ENCODE measurements at places on chromosomes 6 and 20. TPM values are rescaled to one million over a fixed set of nuclear protein-coding genes. Genes with fewer than 3 reads are reported as not detected.
A peak's percentile ranks its signal among the peaks of the same experiment; 100 is the strongest.

- H3K36me3 ChIP-seq: no peaks in the 10 kb centered on the region
- peaks cover 10% of the 10 kb centered on the region for H3K4me1 ChIP-seq
- H3K27ac ChIP-seq: no peak overlapping the region
- H3K27me3 ChIP-seq: no peaks in the 10 kb centered on the region
Observed at GRCh38 chr6:111842271-111842822, 30.9 kb downstream of the FYN start.

GRCh38 chr6:170438861-170439260, 114.2 kb downstream of the PSMB1 start:
- no peaks in the 10 kb centered on the region for H3K27me3 ChIP-seq
- no peak overlapping the region for H3K27ac ChIP-seq
- peaks cover 6% of the 10 kb centered on the region for H3K4me1 ChIP-seq
- DNase-seq: no peak
- H3K4me3 ChIP-seq: no peak overlapping the region
- H3K36me3 ChIP-seq: no peaks in the 10 kb centered on the region

Gene C6orf47
- 28.5 TPM for total RNA-seq

GRCh38 chr6:113292646-113293422, 564.3 kb upstream of the MARCKS start:
- no peak for DNase-seq
- no peak overlapping the region for H3K4me3 ChIP-seq
- no peak overlapping the region for H3K27ac ChIP-seq
- H3K36me3 ChIP-seq: no peaks in the 10 kb centered on the region
- no peaks in the 10 kb centered on the region for H3K27me3 ChIP-seq

DNA sequence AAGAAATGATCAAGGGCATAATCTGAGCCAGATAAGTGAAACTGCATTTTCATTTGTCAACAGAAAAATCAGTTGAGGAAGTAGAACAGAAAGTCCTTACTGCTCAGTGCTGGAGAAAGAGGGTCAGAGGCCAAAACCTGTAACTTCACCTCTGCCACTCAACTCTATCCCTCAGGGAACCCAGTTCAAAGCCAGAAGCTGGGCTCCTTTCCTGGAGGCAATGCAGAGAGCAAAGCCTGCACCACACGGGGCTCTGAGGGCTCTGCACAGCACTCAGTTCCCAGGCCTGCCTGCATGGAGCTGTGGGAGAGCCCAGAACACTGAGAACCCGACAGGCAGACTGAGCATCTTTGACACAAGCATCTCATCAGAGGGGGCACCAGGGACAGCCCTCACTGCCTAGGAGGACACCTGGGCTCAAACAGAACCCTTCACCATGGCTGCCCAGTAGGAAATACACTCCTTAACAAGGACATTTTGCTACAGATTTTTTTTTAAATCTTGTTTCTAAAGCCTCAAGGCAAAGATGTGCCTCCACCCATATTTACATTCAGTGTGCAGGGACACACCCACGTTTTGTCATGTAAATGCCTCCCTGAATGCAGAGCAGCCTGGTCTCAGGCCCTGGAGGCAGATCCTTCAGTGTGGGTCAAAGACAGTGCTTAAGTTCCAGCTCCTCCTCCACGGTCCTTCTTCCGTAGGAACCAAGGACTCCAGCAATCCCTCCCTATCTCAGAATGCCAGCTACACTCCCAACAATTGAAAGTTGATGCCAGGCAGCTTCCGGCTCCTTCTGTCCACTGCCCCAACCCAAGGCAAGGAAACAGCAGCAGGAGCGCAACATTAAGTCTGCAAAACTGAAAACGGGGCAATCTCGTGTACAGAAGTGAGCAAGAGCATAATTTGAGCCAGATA, 6.6 kb downstream of the RNASET2 start:
- no peak for DNase-seq
- H3K4me3 ChIP-seq: no peak overlapping the region
- no peaks in the 10 kb centered on the region for H3K4me1 ChIP-seq

DNA sequence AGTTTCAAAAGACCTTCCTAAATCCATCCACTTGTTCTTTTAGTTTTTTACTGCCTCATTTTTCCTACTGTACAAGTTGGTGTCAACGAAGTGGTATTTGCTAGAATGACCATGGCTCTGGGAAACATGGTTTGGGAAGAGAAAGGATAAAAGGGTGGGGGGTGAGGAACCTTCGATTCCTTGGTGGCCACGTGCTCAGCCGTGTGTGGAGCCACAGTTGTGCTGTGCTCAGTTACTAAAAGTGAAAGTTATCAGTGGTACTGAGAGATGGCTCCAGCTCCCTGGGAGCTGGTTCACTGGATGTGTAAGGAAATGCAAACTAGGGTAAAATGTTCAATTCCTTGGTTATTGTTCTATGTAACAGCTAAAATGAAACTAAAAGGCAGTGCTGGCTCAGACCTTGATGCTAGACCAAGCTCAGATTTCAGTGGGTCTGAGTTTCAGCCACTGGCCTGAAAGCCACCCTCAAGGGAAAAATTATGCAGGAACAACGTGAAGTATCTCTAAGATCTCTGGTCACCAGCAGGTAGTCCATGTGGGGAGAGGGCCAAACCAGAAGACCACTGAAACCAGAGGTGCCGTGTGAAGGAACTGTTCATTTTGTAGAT, 7.4 kb upstream of the SLC22A2 start:
- DNase-seq: no peak
- no peaks in the 10 kb centered on the region for H3K36me3 ChIP-seq
- H3K27ac ChIP-seq: no peak overlapping the region

DNA sequence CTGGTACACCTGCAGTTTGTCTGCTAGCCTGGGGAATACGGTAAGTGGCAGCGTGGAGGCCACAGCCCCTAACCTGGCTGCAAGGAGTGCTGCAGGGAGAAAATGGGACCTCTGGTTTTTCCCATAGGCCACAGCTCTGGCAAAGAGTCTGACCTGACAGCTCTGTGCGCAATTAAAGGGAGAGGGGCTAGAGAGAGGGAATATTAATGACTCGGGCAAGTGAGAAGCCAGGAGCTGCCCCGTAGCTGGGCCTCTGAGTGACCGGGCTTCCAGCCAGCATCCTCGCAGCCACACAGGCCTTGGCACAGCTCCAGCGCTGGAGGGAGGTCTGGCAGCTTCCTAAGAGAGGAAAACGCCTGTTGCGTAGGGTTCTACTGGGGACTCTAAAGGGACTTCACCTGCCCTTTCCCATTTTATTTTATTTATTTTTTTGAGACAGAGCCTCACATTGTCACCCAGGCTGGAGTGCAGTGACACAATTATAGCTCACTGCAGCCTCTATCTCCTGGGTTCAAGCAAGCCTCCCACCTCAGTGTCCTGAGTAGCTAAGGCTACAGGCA, 18.2 kb upstream of the OCSTAMP start:
- H3K36me3 ChIP-seq: no peaks in the 10 kb centered on the region
- H3K27me3 ChIP-seq: no peaks in the 10 kb centered on the region
- H3K27ac ChIP-seq: no peak overlapping the region
- peaks cover 5% of the 10 kb centered on the region for H3K4me1 ChIP-seq
- H3K4me3 ChIP-seq: no peak overlapping the region

Gene TINAG
- total RNA-seq: not detected

GRCh38 chr6:106084106-106084988, 1.8 kb upstream of the PRDM1 start:
- H3K4me1 ChIP-seq: peaks cover 51% of the 10 kb centered on the region
- no peaks in the 10 kb centered on the region for H3K27me3 ChIP-seq
- peak overlapping the region; percentile 75 for H3K27ac ChIP-seq

Gene CALHM4
- not detected for total RNA-seq

- no peaks in the 10 kb centered on the region for H3K27me3 ChIP-seq
- DNase-seq: no peak
- no peak overlapping the region for H3K27ac ChIP-seq
- peaks cover 5% of the 10 kb centered on the region for H3K36me3 ChIP-seq
- no peaks in the 10 kb centered on the region for H3K4me1 ChIP-seq
Observed at GRCh38 chr20:37055276-37055675, 40.5 kb downstream of the RBL1 start.

Gene DNAH8
- not detected for total RNA-seq

DNA sequence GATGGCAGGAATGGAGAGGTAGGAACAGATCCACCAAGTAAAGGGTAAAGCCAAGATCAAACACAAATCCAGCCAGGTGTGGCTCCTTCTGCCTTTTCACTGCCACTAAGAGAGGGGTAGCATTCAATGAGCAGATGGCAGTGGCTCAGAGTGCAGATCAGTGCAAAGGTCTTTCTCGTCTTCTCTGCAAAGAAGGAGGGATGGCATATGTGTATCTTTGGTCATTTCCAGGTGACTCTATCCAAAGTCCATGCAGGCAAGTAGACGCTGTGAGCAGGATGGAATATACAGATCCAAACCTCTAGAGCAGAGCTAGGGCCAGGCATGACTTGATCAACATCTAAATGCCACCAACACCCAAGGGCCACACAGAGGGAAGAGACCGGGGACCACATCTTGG, 6.9 kb downstream of the BANF2 start:
- no peaks in the 10 kb centered on the region for H3K27me3 ChIP-seq
- no peaks in the 10 kb centered on the region for H3K4me1 ChIP-seq
- H3K36me3 ChIP-seq: no peaks in the 10 kb centered on the region
- DNase-seq: no peak
- no peak overlapping the region for H3K4me3 ChIP-seq
- no peak overlapping the region for H3K27ac ChIP-seq

DNA sequence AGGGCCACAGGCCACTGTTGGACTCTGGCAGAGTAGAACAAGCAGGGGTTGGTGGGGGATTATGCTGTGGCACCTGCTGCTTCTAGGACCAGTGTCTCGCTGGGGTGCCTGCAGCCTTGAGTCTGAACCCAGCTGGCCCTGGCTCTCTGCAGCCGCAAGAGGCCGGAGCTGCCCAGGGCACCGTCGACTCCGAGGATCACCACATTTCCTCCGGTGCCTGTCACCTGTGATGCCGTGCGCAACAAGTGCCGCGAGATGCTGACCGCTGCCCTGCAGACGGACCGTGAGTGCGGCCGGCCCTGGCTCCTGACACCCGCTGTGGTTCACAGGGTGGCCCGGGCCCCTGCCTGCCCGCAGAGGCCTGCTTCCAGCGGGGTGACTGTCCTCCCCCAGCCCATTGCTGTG, 6.2 kb downstream of the TCEA2 start:
- H3K27me3 ChIP-seq: no peaks in the 10 kb centered on the region
- DNase-seq: no peak
- H3K4me1 ChIP-seq: peaks cover 18% of the 10 kb centered on the region
- no peak overlapping the region for H3K27ac ChIP-seq

- no peak overlapping the region for H3K4me3 ChIP-seq
- no peaks in the 10 kb centered on the region for H3K4me1 ChIP-seq
- DNase-seq: peak; percentile 9
- no peaks in the 10 kb centered on the region for H3K36me3 ChIP-seq
Observed at GRCh38 chr6:24484657-24485323, 4.6 kb downstream of the GPLD1 start.

GRCh38 chr6:36455486-36456027, 12.8 kb downstream of the KCTD20 start:
- no peak overlapping the region for H3K27ac ChIP-seq
- no peaks in the 10 kb centered on the region for H3K4me1 ChIP-seq
- no peaks in the 10 kb centered on the region for H3K27me3 ChIP-seq
- DNase-seq: no peak

DNA sequence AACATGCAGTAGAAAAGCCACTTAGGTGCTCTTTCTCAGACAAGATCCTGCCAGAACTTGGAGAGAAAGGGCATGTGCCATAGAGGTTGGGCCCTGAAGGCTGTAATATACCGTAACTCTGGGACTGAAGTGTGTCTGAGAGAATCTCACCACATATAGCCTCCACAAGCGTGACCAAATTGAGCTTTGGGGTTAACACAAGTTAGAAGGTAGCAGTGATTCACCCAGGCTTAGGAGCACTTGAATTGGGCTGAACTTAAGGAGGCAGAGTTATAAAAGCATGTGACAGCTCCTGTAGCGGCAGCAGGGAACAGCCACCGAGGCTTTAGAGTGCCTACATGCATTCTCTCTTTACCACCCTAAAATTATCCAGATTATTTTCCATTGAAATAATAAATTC, 361.6 kb downstream of the PHF3 start:
- DNase-seq: no peak
- H3K27ac ChIP-seq: no peak overlapping the region
- no peaks in the 10 kb centered on the region for H3K27me3 ChIP-seq
- no peaks in the 10 kb centered on the region for H3K36me3 ChIP-seq
- no peak overlapping the region for H3K4me3 ChIP-seq

DNA sequence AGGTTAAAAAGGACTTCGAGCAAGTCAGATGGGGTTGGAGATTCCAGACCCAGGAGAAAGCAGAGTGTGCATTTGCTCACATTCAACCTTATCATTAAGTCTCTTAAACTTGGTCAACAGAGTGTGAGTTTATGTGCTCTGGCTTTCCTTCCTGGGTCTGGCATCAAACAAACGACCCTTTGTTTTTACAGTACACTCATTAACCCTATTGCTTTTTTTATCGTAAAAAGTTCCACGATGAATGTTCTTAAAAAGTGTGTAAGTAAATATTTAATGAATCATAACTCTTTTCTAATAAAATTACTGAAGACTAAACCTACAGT, 2.5 kb downstream of the FYN start:
- H3K36me3 ChIP-seq: no peaks in the 10 kb centered on the region
- peak overlapping the region; percentile 84 for H3K4me3 ChIP-seq
- peak overlapping the region; percentile 60 for H3K27ac ChIP-seq
- DNase-seq: peak; percentile 14
- no peaks in the 10 kb centered on the region for H3K27me3 ChIP-seq

DNA sequence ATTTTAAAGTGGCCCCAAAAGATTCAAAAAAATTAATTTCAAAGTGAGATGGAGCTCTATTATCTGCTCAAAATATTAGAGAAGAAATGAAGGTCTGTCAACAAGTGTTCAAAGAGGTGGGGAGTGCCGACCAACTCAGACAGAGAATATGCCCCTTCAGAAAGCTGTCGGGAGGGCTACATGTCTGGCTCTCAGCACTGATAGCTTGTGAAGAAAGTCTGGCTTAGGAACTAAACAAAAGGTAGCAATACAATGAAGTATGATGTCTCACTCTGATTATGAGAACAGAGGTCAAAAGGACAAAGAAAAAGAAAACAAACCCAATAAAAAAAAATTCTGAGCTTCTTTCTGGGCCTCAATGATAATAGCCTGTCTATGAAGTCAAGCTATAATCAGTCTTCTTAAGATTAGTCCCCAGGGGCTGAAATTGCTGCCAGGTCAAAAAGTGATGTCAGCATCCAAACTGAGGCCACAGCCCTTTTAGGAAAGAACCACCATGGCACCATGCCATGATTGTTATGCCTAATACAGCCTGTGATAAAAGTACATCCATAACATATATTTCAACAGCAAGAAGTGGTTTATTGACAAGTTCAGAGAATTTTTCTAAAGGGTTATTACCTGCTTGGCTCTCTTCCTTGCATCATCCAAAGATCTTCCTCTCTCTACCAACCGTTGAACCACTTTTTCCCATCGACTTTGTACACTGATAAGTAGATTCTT, 150.9 kb downstream of the DST start:
- peaks cover 24% of the 10 kb centered on the region for H3K4me1 ChIP-seq
- peak overlapping the region; percentile 45 for H3K27ac ChIP-seq
- no peaks in the 10 kb centered on the region for H3K27me3 ChIP-seq
- peaks cover 77% of the 10 kb centered on the region for H3K36me3 ChIP-seq
- no peak overlapping the region for H3K4me3 ChIP-seq
- peak; percentile 53 for DNase-seq

DNA sequence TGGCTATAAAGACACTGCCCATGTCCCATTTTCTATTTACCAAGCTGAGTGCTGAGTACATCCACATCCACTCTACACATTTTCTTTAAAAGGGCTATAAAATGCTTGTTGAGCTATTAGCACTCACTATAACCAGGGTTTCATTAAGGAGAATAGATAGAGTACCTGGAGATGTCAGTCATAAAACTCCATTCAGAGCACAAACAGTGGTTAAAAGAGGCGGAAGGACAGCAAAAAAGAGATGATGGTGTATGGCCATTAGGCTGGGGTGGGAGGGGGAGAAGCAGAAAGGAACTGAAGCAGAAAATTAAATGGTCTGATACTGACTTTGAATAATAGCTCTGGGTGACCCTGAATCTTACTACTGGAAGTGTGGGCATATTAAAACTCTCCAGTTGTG, 609.9 kb upstream of the MAP3K7 start:
- H3K27me3 ChIP-seq: no peaks in the 10 kb centered on the region
- no peak overlapping the region for H3K4me3 ChIP-seq
- H3K27ac ChIP-seq: no peak overlapping the region
- H3K36me3 ChIP-seq: no peaks in the 10 kb centered on the region
- no peaks in the 10 kb centered on the region for H3K4me1 ChIP-seq

Data from GM23248 (cell line).